ENCODE measurements at places on chromosomes 6 and 20.

GRCh38 chr6:25670208-25670607 lies 18.2 kb downstream of the SCGN start:
- DNase-seq = no peak

GRCh38 chr6:108946695-108947094 lies 98.5 kb downstream of the ARMC2 start:
- DNase-seq = no peak

- DNase-seq = no peak
These were observed 13.9 kb upstream of the ABHD16B start for GRCh38 chr20:63847237-63848002.

- no peak for DNase-seq
These were observed 558.8 kb downstream of the KIF16B start for GRCh38 chr20:16014436-16014835.

- no peak for DNase-seq
These were observed 58.7 kb upstream of the RNF24 start for GRCh38 chr20:4073852-4074741.

DNA sequence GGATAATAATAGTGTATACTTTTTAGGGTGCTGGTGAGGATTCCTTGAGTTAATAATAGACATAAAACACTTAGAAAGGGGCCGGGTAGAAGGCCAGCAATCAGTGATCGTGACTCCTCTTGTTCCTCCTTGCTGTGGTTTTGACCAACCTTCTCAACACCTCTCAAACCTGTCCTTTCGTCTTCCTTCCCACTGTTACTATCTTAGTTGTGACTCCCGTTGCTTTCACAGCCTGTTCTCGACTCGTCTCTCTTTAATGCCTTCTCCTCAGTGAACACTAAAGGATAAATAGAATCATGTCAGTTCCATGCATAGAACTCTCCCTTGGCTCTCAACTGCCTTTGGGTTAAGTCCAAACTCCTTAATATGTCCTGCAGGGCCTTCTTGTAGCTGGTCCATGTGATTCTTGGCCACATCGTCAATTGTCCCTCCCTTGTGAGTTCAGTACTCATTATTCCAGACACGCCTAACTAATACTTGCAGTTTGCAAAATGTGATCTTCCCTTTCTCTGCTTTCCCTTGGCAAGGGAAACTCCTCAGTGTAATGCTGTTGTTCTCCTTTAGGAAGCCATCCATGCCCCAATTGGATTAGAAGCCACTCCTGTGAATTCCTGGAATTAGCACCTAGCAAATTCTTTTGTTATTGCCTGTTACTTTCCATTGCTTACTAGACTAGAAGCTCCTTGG lies 164.9 kb downstream of the UTRN start:
- no peak for DNase-seq

DNA sequence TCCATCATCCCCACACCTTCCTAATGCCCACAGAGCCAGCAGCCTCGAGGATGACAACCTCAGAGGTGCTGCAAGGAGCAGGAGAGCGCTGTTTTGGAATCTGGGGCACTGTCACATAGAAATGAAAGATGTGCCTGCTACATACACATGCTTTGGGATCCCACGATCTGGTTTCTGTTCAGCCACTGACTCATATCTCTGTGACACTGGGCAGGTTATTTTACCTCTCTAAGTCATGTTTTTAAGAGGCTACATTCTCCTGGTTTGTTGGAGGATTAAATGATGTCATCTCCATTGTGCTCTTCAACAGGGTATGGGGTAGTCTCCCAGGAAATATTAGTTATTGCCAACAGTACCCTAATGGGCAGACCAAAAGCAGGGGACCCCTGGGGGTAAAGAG lies 32.6 kb upstream of the TAB2 start:
- DNase-seq = peak; percentile 15

GRCh38 chr6:51608932-51609331 lies 478.5 kb downstream of the PKHD1 start:
- no peak for DNase-seq

DNA sequence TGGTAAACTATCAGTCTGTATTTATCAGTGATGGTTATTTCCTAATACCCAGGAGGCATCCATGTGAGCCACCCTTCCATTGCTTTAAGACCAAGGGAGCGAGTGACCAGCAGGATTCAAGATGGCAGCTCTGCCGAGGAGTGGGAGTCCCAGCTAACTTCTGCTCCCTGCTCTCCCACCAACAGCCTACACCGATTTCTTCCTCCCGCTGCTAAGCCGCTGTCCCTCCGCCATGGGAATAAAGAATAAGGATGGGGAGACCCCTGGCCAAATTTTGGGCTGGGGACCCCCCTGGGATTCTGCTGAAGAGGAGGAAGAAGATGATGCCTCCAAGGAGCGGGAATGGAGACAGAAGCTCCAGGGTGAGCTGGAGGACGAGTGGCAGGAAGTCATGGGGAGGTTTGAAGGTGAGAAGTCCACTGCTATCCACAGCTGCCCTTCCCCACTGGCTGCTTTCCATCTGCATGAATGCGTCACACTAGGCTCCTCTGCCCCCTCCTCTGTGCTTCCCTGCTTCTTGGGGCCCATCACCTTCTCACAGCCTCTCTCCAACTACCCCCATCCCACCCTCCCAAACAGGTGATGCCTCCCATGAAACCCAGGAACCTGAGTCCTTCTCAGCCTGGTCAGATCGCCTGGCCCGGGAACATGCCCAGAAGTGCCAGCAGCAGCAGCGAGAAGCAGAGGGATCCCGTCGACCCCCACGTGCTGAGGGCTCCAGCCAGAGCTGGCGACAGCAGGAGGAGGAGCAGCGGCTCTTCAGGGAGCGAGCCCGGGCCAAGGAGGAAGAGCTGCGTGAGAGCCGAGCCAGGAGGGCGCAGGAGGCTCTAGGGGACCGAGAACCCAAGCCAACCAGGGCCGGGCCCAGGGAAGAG lies 10.3 kb downstream of the NFKBIL1 start:
- DNase-seq = no peak

- no peak for DNase-seq
These were observed 394.0 kb downstream of the LAMA2 start for GRCh38 chr6:129276986-129277385.

GRCh38 chr6:118525913-118526780 lies 21.9 kb upstream of the PLN start:
- DNase-seq = no peak

- DNase-seq = no peak
These were observed 79.2 kb downstream of the NOL4L start for GRCh38 chr20:32505723-32506473.

DNA sequence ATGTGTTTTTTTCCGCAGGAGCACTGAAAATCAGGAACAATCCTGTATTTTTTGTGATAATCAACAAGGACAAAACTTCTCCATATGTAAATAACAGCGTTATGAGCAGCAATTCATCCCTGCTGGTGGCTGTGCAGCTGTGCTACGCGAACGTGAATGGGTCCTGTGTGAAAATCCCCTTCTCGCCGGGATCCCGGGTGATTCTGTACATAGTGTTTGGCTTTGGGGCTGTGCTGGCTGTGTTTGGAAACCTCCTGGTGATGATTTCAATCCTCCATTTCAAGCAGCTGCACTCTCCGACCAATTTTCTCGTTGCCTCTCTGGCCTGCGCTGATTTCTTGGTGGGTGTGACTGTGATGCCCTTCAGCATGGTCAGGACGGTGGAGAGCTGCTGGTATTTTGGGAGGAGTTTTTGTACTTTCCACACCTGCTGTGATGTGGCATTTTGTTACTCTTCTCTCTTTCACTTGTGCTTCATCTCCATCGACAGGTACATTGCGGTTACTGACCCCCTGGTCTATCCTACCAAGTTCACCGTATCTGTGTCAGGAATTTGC lies at the start of gene TAAR6:
Gene TAAR6 (plus strand): TSS at position 102 of the 557 bp plus-strand sequence. CDS start 0 bp downstream, at position 102.
- DNase-seq = no peak

- no peak for DNase-seq
These were observed 2.7 kb downstream of the TOX2 start for GRCh38 chr20:43917380-43917779.

DNA sequence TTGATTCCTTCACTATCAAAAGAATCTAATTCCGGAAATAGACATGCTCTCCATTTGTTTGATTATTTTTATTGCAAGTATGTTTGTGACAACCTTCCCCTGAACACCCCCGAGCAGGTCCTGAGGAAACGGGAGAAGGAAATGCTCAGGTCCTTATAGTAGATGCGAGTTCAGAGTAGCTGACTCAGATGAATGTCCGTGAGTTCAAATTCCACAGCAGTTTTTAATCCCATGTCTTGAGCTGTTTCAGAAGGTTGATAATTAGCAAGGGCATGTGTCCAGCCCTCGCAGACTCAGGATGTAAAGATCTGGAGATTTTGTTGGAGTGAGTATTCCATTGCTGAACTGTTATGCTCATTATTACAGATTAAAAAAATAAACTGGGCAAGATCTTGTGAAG lies 169.3 kb downstream of the BCAS1 start:
- no peak for DNase-seq

GRCh38 chr20:8005575-8006366 lies 13.8 kb downstream of the TMX4 start:
- no peak for DNase-seq

DNA sequence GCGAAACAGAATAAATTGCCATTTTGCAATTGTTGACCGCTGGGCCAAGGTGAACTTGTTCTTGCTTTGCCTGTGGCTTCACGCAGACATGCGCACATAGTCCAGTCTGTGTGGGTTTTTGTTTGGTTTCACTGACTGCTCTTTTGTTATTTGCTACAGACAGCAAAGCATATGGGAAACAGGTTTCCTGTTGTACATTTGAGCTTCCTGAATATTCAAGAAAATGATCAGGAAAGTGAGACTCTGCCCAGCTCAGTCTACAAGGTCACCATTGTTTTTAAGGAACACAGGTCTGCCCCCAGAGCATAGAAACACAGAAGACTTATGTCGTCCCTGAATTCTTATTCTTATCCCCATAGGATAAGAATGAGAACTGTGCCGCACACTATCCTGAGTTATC lies 55.6 kb downstream of the SASH1 start:
- no peak for DNase-seq

GRCh38 chr20:64001607-64002011 lies 20.7 kb downstream of the PRPF6 start:
- no peak for DNase-seq

DNA sequence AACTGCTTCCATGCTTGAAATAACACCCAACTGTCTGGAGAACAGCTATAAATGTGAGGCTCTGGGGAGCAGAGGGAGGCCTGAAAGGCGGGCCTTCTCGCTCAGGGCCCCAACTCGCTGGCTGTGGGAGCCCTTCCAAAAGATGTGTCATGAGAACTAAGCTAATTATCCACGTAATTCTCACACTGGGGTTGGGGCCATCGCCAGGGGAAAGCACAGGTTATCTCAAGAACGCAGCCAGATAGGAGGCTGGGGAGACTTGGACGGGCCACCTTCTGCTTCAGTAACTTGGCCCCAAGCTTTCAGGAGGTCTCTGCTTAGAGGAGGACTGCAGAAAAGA lies 1.6 kb downstream of the PXDC1 start:
- DNase-seq = no peak

DNA sequence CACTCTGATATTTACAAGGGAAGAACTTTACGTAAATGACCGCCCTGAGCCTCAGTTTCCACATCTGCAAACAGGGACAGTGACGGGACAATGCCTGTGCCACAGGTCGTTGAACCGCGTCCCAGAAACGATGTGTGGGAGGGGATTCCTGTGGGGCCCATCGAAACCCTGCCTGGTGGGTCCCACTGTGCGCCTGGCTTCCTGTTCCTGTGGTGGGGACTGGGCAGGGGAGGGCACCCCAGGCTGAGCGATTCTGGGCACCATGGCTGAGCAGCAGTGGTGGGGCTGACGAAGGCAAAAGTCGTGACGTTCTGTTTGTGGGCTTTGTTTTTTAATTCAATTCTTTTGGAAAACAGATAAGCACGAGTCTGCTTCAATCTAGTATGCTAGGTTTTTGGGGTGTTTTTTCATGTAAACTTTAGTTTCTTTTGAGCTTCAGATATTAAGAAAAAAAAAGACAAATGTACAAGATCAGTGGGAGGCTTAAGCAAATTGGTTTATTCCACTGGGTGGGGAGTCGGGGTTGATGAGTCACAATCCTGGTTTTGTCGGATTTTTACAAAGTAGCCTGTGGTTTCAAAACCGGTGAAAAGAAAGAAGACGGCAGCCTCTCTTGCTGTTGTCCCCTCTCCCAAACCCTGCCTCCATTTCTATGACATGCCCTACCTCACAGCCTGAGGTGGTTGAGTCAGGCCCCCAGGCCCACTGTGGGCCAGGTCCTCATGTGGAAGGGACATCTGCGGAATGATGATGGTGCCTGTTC lies 40.4 kb downstream of the GNAS-AS1 start:
- no peak for DNase-seq

- no peak for DNase-seq
These were observed 138.5 kb downstream of the UST start for GRCh38 chr6:148885136-148885865.

- no peak for DNase-seq
These were observed 1.7 kb upstream of the RTEL1 start for GRCh38 chr20:63656451-63656850.

DNA sequence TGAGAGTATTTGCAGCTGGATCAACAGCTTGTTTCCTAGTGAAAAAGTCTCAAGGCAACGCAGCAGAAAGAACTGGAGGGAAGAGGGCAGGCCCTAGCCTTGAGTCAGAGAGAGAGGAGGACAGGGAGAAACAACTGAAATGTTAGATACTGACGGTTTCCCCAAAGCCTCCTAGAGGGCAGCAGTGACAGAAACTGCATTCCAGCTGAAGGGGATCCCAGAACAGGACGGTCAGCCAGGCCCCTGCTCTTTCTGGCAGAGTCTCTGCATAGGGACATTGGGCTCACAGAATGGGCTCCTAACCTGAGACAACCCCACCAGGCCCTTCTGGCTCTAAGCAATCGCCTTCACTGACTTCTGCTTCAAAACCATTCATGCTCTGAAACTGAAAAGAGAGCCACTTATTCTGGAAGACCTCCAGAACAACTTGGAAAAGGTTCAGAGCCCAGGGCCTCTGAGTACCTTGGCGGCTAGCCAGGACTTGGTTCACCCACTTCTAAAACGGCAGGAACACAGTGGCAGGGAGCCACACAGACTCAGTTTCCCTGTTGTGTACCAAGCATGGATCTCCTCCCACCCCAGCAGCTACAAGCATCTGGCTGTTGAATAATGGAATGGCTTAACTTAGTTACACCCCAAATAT lies 72.9 kb downstream of the PSMB1 start:
- DNase-seq = no peak

GRCh38 chr6:33488339-33488738 lies 34.0 kb downstream of the ZBTB9 start:
- DNase-seq = no peak

- DNase-seq = no peak
These were observed 421.4 kb upstream of the RUNX2 start for GRCh38 chr6:44906761-44907160.

GRCh38 chr6:286681-287488 lies 5.4 kb upstream of the DUSP22 start:
- DNase-seq = no peak

All from stimulated activated CD4-positive, alpha-beta T cell treated with anti-CD3 and anti-CD28 coated beads, Interleukin-1b, Interleukin-23, amount 100 ng/mL, for 48 hours (primary cell).